CD14-positive monocyte (primary cell): ENCODE measurements at places on chromosomes 16 and 17.

DNA sequence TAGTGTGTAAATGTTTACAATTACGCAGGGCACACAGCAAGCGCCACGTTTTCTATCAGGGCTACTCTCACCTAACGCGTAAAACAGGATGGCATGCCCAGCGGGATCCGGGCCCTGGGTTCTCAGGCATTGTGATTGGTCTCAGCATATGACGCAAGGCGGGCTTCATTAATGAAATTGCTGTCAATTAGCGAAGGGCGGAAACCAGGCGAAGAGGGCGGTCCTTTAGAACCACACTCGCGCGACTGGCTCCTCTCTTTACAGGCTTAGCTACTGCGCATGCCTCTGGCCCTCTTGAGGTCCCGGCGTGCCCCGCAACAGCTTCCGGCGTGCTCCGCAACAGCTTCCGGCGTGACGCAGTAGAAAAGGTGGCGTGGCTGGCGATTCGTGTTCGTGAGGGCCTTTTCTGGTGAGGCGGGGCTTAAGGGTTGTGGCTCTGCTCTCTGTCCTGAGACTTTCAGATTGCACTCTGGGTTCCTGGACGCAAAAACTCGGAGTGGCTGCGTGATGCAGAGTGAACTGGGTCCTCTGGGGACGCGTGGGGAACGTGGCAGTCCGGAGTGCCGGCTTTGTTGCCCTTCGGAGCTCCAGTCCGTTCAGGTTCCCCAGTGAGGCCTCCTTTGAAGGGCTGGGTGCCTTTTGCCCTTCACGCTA lies 9.2 kb downstream of the OR2C1 start:
- DNase-seq = peak; percentile 30

- DNase-seq = no peak
Observed at GRCh38 chr16:59971264-59971663, 1237.1 kb upstream of the GOT2 start.

DNA sequence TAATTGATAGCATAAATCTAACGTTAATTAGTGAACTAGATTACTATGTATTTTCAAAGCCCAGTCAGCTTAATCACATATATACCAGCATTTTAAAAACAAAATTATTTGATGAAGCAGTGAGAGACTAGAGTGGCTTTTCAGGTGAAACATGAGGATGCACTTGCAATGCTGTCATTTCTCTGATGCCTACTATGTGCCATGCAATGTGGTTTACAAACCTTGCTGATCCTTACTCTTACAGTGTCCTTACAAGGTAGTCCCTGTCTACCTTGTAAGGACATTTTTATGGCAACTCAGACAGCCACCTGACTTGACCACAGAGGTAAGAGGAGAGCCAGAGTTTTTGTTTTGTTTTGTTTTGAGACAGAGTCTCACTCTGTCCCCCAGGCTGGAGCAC lies 42.7 kb downstream of the CYB5B start:
- no peak for DNase-seq

DNA sequence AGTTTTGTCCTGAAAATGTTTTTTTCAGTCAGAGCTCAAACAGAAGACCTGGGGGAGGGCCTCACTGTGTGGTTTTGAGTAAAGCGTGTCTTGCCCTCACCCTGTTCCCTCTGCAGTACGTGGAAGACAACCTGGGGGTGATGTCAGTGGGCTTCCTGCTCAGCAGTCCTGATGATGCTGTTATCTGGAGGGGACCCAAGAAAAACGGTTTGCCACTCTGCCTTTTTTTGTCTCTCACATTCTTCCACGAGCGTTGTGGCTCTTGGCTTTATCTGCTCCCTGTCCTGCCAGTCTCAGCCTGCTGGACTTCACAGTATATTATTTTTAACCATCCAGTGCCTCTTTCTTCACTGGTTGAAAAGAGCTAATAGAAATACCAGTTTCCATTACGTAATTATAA lies 12.9 kb downstream of the NUBP1 start:
- DNase-seq = no peak

DNA sequence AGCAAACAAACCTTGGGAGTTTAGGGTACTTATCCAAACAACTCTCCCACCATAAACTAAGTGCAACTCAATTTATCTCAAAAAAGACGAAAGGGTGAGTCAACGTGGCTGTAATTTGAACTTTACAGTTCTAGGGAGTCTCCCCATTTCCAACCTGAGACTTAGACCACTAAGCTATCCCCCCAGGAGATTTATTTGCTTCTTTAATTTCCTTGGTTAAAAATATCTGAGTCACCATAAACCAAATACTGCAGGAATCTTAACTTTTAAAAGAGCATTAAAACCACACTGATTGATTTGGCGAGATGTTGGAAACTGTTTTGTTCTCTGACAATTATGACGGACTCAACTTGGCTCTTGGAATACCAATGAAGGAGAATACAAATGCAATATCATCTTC lies 299.3 kb upstream of the SOX9 start:
- DNase-seq = no peak

GRCh38 chr16:9800186-9800738 lies 382.0 kb downstream of the GRIN2A start:
- DNase-seq = no peak

- DNase-seq = no peak
Observed at GRCh38 chr17:76709077-76709950, 1.5 kb downstream of the MXRA7 start.

GRCh38 chr17:2076087-2076984 lies 21.4 kb downstream of the HIC1 start:
- no peak for DNase-seq
